Activated CD8-positive, alpha-beta T cell treated with anti-CD3 and anti-CD28 coated beads for 36 hours (primary cell): ENCODE measurements at places on chromosomes 6 and 20.
A peak's percentile ranks its signal among the peaks of the same experiment; 100 is the strongest.

GRCh38 chr6:114833211-114833610 lies 490.4 kb upstream of the HS3ST5 start:
- DNase-seq, result no peak

DNA sequence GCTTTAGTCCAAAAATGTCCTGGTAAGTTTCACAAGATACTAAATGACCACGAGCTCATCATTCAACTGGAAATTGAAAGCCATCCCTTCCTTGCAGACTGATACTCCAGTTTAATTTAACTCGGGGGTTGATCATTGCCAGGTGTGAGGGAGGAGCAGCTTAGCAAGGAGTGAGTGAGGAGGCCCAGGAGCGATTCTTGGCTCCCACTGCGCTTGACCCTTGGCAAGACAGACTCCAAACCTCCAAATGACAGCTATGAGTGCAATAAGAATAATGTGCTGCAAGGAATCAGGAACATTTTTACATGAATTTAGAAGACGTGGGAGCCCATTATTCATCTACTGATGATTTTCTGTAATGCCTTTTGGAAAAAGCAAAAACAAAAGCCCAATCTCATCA lies 64.9 kb downstream of the LAMA4 start:
- no peak for DNase-seq

DNA sequence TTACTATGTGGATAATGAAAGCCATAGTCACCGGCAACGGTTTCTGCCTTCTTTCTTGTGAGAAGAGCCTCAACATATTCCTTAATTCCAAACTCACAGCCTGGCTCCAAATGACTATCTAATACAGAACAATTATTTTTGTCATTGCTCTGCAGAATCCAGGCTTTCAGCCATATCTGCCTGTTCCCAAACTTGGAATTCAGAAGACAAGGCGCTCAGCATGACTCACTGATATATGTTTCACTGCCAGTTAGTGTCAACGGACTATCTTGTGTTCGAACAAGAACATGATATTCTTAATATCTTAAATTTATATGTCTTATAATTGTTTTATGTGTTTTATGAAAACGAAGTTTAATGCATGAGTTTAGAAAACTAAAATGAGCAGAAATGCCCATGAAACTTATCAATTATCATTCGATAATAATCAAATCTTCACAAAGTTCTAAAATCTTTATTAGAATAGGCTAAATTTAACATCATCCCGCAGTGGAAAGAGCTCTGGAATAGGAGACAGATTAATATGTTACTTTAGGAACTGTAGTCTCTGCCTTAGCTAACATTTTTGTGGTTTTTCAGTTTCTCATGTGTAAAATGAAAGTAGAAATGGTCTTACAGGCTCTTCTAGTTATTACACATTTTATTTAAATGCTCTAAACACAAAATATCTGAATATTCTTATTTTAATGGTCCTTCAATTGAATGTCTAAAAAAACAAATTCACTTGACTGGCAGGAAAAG lies 669.3 kb upstream of the GJE1 start:
- DNase-seq, result no peak

DNA sequence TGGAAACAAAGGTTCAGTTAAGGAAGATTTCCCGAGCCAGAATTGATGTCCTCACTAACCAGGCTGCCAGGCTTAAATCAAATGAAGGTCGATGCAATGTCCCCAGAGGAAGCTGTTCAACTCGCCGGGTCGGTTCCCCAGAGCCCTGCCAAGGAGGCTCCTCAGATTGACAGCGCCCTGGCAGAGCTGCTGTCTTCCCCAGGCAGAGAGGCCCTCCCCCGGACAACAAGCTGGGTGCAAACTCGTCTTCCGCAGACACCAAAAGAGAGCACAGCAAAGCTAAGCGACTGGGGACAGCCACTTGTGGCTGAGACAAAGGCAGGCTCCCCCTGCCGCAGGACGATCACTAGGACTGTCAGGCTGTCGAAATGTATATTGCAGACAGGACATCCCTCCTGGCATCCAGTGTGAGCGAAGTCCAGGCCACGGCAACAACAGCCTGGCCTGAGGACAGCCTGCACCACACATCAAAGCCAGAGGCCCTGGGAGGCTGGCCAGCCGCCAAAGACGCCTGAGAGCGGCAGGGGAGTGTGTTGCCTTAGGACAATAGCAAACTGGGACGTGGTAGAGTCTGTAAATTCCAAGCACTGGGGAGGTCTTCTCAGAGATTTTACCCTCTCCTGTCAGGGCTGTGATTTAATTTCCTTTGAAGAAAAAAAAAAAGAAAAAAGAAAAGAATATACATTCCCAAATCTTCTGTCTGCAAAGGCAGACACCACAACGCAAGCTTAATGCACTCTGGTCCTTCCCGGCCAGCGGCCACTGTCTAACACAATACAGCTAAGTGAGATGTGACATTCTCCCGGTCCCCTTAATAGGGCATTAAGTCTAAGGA lies 99.1 kb downstream of the HIVEP2 start:
- peak; percentile 71 for DNase-seq

- DNase-seq, result peak; percentile 72
These were observed at the start of gene SIRPG for GRCh38 chr20:1657556-1658334. Gene SIRPG (minus strand): TSS chr20:1657779. CDS start chr20:1657714, 65 bp downstream.

- DNase-seq, result no peak
These were observed 3.6 kb downstream of the C6orf52 start for GRCh38 chr6:10690651-10691445.
